Body of pancreas (tissue), 4 donors: ENCODE measurements at places on chromosomes 2 and 18. TPM values are rescaled to one million over a fixed set of nuclear protein-coding genes. Genes with fewer than 3 reads are reported as not detected.

SLC9A4 gene
- total RNA-seq = 0.78 TPM

GPR17 gene
- 0.26 TPM for total RNA-seq

ESCO1 gene
- total RNA-seq = 12.7 TPM

DNA sequence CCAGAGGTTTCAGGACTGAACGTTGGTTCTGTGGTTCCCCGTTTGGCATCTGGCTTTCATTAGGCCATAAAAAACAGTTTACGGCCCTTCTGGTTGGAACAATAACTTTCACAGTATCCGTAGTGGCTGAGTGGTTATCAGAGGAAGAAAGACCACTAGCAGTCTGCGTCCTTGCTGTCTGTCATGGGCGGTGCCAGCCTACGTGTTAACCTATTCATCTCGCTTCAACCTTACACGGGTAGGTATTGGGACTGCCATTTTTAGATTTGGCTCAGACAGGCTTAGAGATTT is 42.6 kb upstream of the ROCK2 start:
- no peaks in the 10 kb centered on the region for H3K36me3 ChIP-seq
- no peak for DNase-seq
- no peaks in the 10 kb centered on the region for H3K27me3 ChIP-seq
- H3K4me1 ChIP-seq = peaks cover 43% of the 10 kb centered on the region
- no peak overlapping the region for H3K27ac ChIP-seq

GRCh38 chr2:48415836-48416515 is 114.0 kb upstream of the STON1 start:
- no peak overlapping the region for H3K27ac ChIP-seq
- DNase-seq = no peak
- no peaks in the 10 kb centered on the region for H3K27me3 ChIP-seq

GRCh38 chr2:12513339-12513738 is 203.4 kb upstream of the TRIB2 start:
- H3K27me3 ChIP-seq = no peaks in the 10 kb centered on the region
- H3K36me3 ChIP-seq = no peaks in the 10 kb centered on the region
- no peak overlapping the region for H3K4me3 ChIP-seq
- no peak for DNase-seq
- H3K4me1 ChIP-seq = no peaks in the 10 kb centered on the region
